CD4-positive, alpha-beta memory T cell (primary cell): ENCODE measurements at places on chromosomes 16 and 17.

DNA sequence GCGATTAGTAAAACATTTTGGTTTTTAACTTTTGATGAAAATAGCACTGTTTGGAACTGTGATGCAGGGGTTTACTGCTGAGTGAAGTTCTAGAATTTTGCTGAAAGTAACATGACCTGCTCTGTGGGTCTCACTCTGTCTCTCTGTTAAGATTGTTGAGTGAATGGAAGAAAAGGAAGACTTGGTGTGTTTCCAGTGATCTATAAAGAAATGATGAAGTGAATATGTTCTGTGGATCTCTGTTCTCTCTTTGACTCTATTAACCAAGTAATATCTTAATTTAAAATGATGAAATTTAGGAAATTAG is 148.4 kb downstream of the PRKCA start:
- H3K4me3 ChIP-seq: no peak overlapping the region
- H3K4me1 ChIP-seq: peaks cover 7% of the 10 kb centered on the region
- no peak for DNase-seq
- H3K27ac ChIP-seq: no peak overlapping the region

DNA sequence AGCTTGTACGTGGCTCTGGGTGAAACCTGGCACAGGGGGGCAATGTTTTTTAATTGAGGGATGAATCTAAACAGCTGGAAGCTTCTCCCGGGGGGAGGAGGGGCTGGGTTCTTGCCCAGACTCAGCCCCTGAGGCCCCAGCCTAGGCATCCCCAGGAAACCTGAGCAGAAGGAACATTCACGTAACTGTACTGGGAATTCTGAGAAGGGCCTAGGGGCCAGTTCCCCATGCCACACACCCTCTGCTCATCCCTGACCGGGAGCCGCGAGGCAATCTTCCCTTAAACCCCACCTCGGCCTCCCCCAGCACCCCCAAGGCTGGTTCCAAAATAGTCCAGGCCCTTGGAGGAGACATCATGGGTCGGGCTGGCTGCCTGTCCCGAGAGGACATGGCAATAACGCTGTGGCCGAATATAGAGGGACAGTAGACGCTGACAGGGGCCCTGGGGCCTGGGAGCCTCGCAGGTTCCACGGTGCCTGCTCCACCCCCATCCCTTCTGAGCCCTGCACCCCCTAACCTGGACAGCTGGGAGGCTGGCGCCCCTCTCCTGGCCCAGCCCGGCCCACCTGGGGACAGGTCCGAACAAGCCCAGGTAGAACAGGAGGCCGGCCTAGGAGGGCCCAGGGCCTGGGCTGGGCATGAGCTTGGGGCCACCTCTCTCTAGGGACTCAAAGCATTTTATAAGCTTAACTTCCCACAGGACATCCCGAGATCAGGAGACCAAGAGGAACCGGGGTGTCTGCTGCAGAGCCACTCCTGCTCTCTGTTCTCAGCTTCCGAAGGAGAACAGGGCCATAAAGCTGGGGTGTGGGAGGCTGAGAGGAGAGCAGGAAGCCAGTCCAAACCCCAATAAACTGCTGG is 83.2 kb upstream of the TOB1 start:
- no peaks in the 10 kb centered on the region for H3K36me3 ChIP-seq
- H3K27ac ChIP-seq: no peak overlapping the region
- no peaks in the 10 kb centered on the region for H3K27me3 ChIP-seq

GRCh38 chr17:30905742-30906100 is 317 bp downstream of the TEFM start:
- H3K36me3 ChIP-seq: peaks cover 4% of the 10 kb centered on the region
- H3K4me1 ChIP-seq: peaks cover 38% of the 10 kb centered on the region
- peak overlapping the region; percentile 79 for H3K27ac ChIP-seq
- no peaks in the 10 kb centered on the region for H3K27me3 ChIP-seq

GRCh38 chr17:69900829-69901228 is 174.2 kb upstream of the KCNJ16 start:
- no peaks in the 10 kb centered on the region for H3K4me1 ChIP-seq
- no peak overlapping the region for H3K27ac ChIP-seq
- no peaks in the 10 kb centered on the region for H3K27me3 ChIP-seq
- no peak for DNase-seq
- no peaks in the 10 kb centered on the region for H3K36me3 ChIP-seq
- no peak overlapping the region for H3K4me3 ChIP-seq

DNA sequence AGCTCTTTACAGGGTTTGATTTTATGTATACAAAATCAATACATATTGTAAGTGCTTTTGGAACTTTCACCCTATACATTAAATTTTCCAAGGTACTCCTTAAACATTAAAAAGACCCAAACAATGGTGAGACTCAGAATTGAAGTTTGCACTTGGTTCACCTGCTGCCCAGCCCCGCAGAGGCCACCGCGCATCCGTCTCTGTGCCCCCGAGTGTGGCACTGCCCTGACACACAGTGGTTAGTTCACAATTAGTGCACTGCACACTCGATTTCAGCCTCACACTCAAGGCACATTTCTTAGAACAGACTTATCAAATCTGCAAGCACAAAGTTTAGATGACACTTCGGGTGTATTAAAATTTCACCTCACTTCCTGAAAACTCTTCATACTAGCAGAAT is 38.3 kb downstream of the USP7 start:
- H3K36me3 ChIP-seq: peaks cover 64% of the 10 kb centered on the region
- H3K4me1 ChIP-seq: peaks cover 52% of the 10 kb centered on the region
- no peak overlapping the region for H3K27ac ChIP-seq
- no peak overlapping the region for H3K4me3 ChIP-seq
